Progenitor cell of endocrine pancreas (in vitro differentiated cells): ENCODE measurements at places on chromosomes 7 and 10.

GRCh38 chr7:108486291-108486966 lies 30.2 kb upstream of the NRCAM start:
- peaks cover 2% of the 10 kb centered on the region for H3K4me1 ChIP-seq
- no peak overlapping the region for H3K27ac ChIP-seq
- H3K27me3 ChIP-seq, result no peaks in the 10 kb centered on the region
- no peak overlapping the region for H3K4me3 ChIP-seq
- DNase-seq, result no peak

DNA sequence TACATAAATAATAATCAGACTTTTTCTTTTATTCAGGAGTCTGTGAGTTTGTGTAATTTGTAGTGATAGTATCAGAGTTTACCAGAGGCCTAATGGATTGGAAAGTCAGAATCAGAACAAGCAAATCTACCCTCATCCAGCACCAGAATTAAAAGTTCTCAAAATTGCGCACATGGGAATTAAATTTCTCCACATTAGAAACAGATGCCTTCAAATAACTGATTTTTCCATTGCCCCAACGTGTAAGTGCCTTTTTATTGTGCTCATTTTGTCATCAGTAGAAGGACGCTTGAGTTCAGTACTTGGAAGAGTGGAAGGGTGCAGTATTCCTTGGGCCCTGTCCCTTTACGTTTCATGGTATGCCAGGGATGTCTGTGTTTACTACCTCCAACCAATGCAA lies 32.8 kb downstream of the BICC1 start:
- no peaks in the 10 kb centered on the region for H3K27me3 ChIP-seq
- no peak overlapping the region for H3K4me3 ChIP-seq
- no peak for DNase-seq
- no peaks in the 10 kb centered on the region for H3K4me1 ChIP-seq

DNA sequence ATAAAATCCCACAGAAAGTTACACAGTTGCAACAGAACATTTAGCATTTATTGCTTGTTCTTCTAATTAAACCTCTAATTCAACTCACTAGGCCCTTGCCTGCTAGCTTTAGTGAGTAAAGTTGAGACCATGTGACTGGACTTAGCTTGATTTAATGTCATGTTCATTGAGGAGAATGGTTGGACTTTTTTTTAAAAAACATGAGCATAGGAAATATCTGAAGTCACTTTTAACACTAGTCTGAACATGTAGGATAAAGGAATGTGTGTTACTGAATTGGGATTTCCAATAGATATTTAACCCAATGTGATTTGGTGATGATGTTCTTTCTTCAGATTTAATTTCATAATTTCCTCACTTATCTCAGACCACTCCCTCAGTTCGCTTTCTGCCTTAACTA lies 24.6 kb upstream of the GLCCI1 start:
- no peak overlapping the region for H3K4me3 ChIP-seq
- peaks cover 5% of the 10 kb centered on the region for H3K27me3 ChIP-seq

- no peak for DNase-seq
- H3K27ac ChIP-seq, result no peak overlapping the region
- H3K36me3 ChIP-seq, result no peaks in the 10 kb centered on the region
- H3K4me1 ChIP-seq, result no peaks in the 10 kb centered on the region
- H3K27me3 ChIP-seq, result peaks cover 13% of the 10 kb centered on the region
- H3K4me3 ChIP-seq, result no peak overlapping the region
Measured at GRCh38 chr10:48241332-48241731, 33.2 kb downstream of the FRMPD2 start.

- DNase-seq, result no peak
- no peak overlapping the region for H3K27ac ChIP-seq
- no peak overlapping the region for H3K4me3 ChIP-seq
- no peaks in the 10 kb centered on the region for H3K36me3 ChIP-seq
Measured at GRCh38 chr7:79620291-79620690, 166.8 kb upstream of the MAGI2 start.

DNA sequence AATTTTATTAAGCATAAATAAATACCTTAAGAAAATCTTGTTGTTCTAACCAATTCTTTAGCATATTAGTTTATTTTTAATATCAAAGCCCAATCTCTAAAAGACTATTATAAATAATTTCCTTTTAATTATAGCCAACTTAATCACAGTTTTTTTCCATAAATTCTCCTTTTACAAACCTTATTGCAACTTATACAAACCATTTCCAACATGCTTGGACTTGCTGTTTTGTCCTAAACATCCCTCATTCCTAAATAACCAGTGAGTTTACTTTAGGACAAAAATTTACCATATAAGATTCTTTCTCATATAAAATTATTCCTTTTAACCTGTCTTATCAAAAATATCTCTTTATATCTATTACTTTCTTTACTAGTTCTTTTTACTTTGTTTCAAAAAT lies 25.2 kb upstream of the LSM8 start:
- H3K4me3 ChIP-seq, result no peak overlapping the region
- H3K4me1 ChIP-seq, result no peaks in the 10 kb centered on the region
- peaks cover 3% of the 10 kb centered on the region for H3K36me3 ChIP-seq
- no peak overlapping the region for H3K27ac ChIP-seq

DNA sequence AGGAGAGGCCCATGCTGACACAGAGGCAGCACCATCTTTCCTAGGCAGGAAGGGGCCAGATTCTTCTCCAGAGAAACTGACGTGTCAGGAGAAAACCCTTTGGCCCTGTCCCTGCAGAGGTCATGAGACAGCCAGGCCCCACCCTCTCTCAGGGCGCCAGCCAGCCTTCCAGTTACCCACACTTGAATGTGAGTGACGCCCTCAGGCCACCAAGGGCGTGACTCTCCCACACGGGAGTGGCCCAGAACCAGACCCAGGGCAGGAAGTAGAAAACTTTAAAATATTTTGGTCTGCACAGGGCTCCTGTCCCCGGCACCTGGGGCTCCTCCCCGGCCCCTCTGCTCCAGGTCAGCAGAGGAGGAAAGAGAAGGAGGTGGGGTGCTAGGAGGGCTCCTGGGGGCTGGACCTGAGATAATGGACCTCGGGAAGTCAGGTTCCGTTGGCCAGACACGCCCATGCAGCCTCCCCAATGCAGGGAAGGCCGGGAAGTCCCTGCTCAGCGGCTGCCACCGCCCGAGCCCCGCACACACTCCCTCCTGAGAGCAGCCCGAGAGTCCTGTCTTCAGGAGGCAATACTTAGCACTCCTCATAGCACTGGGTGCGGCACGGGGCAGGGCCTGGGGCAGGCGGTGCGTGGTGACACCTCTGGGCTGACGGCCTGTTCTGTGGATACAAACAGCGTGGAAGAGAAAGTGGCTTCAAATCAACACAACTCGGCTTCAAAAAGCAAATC lies 67.0 kb upstream of the CFAP46 start:
- DNase-seq, result no peak
- no peaks in the 10 kb centered on the region for H3K4me1 ChIP-seq
- peaks cover 3% of the 10 kb centered on the region for H3K27me3 ChIP-seq
- H3K36me3 ChIP-seq, result no peaks in the 10 kb centered on the region
- H3K4me3 ChIP-seq, result no peak overlapping the region
- no peak overlapping the region for H3K27ac ChIP-seq
